ENCODE measurements at places on chromosomes 12 and 14.

DNA sequence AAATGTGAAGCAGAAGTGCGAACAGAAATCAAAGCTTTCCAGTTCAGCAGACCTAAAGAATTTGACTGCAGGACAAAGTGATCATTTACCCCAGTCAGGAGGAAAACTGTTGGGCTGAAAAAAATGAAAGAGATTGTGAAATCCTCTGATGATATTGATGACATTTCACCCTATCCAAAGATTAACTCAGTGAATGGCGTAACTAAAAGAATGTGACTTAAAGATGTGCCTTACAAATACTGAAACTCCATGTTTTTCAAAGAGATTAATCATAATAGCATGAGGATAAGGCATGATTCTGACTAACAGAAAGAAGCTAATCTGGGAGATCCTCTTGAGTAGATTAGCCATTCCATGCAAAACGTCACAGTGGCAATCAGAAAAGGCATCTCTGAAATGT is 225.6 kb downstream of the DUSP6 start:
- no peak for DNase-seq

DNA sequence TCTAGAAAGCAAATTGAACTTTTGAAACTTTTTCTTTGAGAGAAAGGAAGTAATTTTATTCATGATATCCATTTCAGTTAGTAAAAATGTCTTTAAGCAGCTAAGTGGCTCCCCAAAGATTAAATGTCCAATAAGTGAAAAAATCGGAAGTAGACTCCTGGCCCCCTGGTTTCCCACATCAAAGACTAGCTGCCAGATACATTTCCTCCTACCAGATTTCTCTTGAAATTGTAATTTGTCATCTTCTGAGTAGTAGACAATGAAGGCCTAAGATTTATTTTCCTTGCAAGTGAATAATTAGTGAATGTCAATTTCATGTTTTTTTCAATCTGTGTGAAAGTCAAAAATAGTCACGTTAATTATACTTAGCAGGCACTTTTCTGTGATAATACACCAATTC is 321.9 kb downstream of the SYT1 start:
- no peak for DNase-seq

- DNase-seq, result no peak
Observed at GRCh38 chr14:80271389-80271788, 60.1 kb upstream of the DIO2 start.

GRCh38 chr14:21933681-21934080 is 260.1 kb upstream of the OR4E1 start:
- DNase-seq, result no peak

DNA sequence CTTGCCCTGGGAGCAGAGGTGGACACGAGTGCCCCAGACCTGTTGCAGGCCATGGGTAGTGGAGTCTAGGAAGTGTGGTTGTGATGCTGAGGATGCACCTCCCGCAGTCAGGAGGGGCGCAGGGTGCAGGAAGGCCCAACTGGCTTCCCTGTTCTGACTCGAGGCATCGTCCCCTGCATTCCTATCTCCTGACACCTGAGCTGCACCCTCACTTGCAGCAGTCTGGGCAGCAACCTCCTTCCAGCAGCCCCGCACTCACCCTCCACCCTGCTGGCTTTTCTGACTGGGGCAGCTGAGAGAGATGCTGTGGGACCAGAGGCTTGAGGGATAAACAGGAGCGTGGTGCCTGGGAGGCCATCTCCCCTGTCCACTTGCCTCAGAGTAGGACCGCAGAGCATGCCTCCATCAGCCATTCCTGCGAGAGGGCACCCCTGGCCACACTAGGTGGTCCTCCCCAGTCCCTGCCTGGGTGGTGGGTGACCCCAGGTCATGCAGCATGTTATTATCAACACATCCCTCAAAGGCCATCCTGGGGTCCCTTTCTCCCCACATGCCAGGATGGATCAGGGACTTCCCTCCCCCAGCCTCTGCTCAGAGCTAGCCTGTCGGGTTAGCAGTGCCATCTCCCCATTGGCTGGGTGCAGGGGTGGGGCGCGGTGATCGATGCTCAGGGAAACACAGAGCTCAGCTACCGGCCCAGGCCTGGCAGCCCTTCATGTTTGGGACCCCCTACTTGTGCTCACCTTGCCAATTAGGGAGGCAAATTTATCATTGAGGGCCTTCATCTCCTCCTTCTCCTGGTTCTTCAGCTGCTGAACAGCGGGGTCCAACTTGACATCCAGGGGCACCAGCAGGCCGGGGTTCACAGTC is 719 bp downstream of the KRT80 start:
- no peak for DNase-seq

- DNase-seq, result no peak
Observed at GRCh38 chr12:19967001-19967400, 401.3 kb upstream of the PDE3A start.

DNA sequence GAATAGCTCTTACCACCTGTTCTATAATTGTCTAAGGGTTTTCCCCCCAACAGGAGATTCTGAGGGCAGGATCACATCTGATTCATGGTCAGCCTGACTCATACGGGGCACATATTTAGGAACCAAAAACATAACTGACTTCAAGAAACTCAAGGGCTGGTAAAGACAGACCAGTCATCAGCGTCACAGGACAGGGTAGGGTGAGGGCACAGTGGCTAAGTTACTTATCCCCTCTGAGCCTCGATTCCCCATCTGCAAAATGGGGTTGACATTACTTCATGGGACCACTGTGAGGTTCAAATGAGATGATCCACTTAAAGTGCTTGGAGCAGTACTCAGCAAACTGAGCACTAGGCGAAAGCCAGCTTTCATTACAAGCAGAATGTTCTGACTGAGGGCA is 606 bp downstream of the CINP start:
- no peak for DNase-seq

DNA sequence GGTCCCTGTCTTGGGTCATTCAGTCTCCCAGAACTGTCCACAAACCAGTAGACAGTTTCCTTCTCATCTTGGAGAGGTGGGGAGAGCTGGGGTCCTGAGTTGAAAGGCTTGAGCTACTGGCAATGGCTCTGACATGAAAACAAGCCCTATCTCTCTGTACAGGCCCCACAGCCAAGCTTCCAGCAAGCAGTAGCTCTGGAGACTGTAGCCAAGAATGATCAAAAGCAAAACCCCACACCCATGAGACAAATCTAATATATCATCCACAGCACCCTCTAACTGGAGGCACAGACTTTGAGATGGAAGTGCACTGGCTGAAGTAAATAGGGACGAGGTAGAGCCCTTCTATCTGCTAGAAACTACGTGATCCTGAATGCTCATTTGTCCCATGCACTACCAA is 40.9 kb downstream of the RERG start:
- DNase-seq, result no peak

DNA sequence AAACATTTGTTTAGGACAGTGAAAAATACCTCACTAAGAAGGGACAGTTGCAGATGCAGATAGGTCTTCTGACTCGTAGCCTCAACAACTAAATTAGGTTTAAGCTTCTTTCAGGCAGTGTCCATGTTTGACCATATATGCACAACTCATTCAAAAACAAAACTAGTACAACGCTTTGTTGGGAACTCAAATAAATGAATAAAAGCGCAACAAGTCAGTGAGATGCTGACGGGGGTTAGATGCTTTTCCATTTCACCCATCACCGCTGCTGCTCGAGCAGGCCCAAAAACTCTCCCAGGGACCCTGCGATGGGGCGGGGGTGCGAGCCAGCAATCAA is 633 bp downstream of the RPAP3 start:
- DNase-seq, result no peak

DNA sequence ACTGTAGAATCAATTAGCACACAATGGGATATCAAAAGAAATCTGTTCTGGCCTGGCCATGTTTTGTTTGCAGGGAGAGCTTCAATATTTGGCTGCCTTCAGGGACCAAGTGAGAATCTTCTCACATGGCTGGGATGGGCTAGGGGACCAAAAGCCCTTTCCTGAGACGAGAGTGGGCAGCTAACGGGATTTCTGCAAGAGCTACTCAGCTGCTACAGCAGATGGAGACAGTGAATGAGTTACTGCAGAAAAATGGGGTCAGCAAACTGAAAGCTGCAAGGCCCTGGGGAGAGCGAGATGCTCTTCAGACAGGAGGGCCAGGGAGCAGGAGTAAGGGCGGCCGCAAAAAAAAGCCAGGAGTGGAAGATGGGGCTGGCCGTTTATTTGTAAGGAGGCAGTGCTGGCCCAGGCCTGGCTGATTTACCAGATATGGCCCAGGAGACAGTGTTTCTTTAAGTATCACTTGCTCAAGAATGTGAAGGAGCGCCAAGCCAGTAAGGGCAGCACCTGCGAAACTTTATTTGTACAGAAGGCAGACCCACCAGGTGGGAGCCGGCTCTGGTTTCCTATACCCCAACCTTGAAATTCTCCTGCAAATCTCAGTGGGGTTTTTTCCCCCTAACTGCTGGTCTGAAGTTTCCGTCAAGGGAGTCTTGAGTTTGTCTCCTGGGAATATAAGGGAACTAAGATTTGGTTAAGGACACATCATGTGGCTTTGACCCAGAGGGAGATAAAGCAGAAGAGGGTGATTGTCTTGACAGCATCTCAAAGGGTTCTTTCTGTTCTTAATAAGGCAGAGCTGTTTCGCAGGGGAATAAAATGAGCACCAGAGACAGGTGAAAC is 57.8 kb downstream of the SSH1 start:
- DNase-seq, result no peak

DNA sequence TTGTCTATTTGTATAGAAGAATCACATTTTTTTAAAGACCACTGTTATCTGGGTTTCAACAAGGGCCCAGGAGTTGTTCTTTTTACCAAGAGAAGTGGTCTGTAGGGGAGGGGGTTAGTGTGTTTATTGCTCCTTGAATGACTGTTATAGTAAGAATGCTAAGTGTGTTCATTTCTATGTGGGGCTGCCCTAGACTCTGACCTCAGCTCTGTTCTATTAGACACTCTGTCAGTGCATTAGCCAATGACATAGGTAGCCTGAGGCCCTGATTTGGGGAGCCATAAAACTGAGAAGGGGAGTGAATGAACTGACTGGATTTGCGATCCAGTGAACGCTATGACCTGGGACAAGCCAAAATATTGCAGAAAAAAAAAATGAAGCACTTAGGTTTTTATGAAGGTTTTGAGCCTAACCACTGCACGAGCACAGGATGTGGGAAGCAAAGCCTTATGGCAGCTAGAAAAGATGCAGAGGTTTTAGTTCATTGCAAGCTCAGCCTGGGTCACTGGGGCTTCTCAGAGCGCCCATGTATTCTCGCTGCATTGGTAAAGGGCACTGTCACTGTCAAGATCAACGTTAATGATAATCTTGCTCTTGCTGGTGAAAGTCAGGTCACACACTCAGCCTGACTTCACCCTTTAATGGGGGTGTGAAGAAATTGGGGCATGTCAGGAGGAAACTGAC is 63.8 kb downstream of the PRKCH start:
- DNase-seq, result no peak

GRCh38 chr12:108374596-108375320 is 35.6 kb upstream of the CMKLR1 start:
- no peak for DNase-seq

DNA sequence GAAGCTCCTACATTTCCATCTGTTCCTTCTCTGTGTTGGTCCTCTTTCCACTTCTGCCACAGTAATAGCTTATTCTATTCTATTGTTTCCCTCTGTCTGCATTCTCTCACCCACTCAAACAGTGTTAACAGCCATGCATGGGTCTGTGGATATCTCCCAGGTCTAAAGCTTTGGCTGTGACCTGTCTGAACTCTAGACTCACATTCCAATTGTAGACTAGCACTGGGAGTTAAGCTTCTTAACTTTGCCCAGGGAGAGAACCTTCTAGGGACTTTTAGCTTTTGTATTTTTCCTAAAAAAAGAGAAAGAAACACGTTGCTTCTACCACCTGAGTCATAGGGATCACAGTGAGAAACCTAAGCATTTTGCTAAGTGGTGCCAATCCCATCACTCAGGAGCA is 36.7 kb downstream of the PTPRR start:
- DNase-seq, result no peak

GRCh38 chr12:49388682-49389386 is 21.6 kb downstream of the SPATS2 start:
- no peak for DNase-seq

GRCh38 chr14:67411370-67411769 is 595 bp downstream of the PLEK2 start:
- DNase-seq, result no peak

GRCh38 chr12:90226211-90226610 is 517.6 kb upstream of the ATP2B1 start:
- no peak for DNase-seq

DNA sequence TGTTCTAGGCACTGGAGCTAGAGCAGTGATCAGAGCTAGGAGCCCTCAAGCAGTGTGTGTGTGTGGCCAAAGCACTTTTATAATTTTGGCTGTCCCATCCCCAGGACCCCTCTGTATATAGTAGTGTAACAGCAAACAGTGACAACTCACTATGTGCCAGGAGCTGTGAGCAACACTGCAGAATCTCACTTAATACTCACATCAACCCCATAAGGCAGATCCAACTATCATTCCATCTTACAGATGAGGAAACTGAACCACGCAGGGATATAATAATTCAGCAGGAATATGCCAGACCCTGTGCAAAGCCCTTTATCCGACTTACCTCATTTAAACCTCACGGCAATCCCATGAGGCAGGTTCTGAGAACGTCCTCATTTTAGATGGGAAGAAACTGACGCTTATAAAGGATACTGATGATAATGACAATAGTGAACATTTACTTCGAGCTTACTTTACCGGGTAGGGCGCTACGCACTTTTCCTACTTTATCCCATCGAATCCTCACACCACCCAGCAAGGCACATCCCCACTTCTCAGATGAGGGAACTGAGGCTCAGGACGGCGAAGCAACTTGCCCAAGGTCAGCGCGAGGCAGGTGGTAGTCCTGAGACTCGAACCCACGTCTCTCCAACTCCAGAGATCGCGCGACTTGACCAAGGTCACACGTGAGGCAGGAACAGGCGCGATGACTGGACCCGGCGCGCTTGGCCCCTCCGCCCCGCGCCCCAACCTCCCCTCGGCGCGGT is 687 bp downstream of the RAB35 start:
- no peak for DNase-seq

DNA sequence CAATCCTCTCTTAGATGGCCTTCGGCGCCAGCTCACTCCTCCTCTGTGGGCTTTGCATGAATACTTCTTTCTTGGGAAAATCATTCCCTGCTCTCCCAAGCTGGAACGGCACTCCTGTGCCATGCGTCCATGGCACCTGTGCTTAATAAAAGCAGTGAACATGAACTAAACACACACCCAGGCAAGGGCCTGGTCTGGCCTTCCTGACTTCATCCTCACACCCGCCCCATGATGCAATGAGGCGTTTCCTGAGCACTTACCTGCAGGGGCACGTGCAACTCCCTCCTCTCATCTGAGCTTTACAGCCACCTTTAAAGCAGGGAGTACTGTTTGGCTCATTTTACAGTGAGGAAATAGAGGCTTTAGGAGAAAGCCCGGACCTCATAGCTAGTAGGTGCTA is 219.8 kb downstream of the SLC41A2 start:
- DNase-seq, result no peak
